Right atrium auricular region (tissue), 2 donors: ENCODE measurements at places on chromosomes 7 and 10. TPM values are rescaled to one million over a fixed set of nuclear protein-coding genes. Genes with fewer than 3 reads are reported as not detected.

DNA sequence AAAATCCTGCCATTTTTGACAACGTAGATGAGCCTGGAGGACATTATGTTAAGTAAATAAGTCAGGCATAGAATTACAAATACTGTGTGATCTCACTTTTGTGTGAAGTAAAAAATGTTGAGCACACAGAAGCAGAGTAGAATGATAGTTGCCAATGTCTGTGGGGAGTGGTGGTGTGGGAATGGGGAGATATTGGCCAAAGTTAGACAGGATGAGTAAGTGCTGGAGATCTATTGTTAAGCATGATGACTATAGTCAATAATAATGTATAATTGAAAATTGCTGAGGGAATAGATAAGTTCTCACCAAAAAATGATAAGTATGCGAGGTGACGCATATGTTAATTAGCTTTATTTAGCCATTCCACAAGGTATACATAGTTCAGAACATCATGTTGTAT is 92.0 kb downstream of the GPR85 start:
- no peak for DNase-seq

DNA sequence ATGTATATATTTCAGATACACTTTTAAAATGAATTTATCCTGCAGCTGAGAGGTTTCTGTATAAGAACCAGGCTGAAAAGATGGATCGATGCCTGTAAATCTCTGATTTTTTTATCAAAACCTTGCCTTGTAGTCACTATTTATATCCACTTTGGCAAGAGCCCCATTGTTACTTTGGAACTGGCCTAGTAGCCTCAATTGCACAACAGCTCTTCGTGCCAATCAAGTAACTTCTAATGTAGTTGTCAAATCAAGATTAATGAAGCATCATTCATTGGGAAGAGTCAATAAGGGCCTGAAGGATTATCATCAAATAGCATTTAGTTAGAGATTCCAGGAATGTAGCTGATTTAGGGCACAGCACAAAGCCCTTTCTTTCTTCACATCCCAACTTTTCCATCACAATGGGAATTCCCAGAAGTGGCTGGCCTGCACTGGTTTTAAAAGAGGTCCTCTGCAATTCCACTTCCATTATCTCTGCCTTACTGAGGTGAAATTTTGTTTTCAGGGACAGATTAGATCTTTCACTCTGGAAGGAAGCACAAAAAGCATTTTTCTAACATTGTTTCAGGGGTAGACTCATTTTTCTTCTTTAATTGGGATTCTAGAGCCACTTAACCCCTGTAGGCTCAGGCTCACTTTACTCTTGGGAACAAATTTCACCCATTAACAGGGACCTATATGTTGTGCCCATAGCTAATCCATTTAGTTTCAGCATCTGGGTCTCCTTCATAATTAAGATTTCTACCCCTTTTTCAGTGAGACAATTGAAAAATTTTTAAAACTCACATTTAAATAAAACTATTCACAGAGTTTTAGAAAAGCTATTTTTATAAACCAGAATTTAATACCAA is 97.8 kb downstream of the CALCR start:
- no peak for DNase-seq

DNA sequence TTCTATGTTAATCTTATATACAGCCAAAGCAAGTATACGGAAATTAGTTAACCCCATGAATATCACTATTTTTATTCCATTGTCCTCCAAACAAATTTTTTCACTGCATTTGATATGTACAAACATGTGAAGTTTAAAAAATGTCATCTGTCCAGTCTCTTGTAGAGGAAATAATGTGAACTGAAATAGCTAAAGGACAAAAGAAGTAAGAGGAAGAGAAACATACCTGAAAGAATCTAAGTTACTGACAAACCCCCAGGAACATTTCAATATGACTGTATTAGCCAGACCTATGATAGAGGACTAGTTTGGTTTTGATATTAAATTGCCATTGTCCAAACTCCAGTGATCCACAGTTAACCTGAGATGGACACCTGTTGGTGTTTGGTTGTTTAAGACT is 80.6 kb downstream of the NRCAM start:
- no peak for DNase-seq

GRCh38 chr7:96285579-96285978 is 36.3 kb downstream of the SLC25A13 start:
- DNase-seq, result no peak

- DNase-seq, result peak; percentile 16
These were observed 34.1 kb upstream of the NUB1 start for GRCh38 chr7:151307536-151307935.

DNA sequence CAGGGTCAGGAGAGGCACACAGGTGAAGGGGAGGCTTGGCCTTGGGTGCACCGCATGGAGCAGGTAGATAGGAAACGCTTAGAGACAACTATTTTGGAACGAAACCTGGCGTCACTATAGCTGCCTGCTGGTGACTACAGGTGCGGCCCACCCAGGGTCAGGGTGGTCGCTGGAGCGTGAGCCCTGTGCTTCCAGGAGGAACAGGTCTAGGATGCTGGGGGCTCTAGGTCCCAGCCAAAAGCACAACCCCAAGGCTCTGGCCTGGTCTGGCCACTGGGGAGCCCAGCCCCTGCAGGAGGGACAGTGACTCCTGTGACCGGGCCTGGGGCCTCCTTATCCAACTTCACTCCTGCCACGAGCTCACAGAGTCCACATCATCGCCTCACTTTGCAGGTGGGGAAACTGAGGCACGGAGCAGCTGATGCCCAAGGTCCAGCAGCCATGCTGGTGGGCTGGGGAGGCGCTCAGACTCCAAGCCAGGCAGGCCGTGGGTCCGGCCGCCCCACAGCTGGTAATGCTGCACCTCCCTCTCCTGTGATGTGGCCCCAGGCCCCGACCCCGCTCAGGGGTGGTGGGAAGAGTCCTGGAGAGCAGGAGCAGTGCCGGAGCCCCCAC is 9.0 kb downstream of the LFNG start:
- no peak for DNase-seq

GRCh38 chr7:74092964-74093471 is 9.4 kb downstream of the LIMK1 start:
- no peak for DNase-seq

DNA sequence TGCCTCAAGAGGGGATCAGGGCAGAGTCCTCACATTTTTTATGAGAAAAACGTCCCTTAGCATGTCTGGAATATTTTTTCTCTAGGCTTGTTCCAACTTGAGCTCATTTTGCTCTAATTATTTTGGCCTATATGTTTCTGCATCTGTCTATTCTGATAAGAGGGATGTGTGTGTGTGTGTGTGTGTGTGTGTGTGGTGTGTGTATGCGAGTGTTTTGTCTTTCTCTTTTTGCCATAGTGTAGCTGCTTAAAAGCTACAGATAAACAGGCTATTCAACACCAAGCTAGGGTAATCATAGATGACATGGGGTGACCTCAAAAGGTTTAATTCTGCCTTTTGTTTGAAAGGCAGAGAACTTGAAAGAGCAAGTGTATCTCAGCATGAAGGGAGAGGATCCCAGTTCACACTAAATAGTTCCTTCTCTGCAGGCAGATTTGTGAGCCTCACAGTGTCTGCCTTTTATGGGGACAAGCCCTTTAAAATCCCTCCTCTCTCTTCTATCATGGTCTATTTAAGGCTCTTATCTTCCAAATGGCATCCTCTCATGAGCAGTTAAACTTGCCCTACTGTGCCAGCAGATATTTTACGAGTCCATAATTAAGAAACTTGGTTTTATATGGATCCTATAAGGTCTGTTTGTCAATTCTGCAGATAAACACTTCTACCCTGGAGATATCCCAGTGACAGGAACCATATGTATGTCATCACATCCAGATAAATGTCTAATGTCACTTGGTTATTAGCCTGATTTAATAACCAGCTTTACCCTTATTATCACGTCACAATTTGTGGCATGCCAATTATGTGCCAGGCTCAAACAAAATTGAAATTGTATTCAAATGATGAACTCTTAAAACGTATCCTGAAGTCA is 202.9 kb upstream of the MTPN start:
- no peak for DNase-seq

VAX1 gene
- not detected for total RNA-seq

GRCh38 chr10:100972904-100973535 is 3.7 kb downstream of the SEMA4G start:
- DNase-seq, result peak; percentile 42

- peak; percentile 81 for DNase-seq
These were observed 10.5 kb downstream of the TMEM273 start for GRCh38 chr10:49177391-49178355.

DNA sequence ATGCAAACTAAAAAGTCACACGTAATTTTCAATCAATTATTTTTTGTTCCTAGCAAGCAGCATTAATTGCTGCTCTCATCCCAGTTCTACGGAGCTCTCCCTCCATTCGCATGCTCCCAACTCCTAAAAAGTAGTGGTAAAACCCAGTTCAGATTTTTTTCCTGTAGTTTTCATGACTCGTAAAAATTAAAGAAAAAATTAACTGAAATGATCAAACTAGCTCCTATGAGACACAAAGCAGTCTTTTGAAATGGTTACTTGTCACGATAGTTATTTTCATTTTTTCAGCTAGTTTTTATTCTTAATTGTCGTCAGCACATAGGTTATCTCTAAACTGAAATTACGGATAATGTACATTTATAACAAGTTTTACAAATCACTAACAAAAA is 1.8 kb downstream of the HNRNPA2B1 start:
- no peak for DNase-seq

CCDC3 gene
- total RNA-seq, result 10.0 TPM

DNA sequence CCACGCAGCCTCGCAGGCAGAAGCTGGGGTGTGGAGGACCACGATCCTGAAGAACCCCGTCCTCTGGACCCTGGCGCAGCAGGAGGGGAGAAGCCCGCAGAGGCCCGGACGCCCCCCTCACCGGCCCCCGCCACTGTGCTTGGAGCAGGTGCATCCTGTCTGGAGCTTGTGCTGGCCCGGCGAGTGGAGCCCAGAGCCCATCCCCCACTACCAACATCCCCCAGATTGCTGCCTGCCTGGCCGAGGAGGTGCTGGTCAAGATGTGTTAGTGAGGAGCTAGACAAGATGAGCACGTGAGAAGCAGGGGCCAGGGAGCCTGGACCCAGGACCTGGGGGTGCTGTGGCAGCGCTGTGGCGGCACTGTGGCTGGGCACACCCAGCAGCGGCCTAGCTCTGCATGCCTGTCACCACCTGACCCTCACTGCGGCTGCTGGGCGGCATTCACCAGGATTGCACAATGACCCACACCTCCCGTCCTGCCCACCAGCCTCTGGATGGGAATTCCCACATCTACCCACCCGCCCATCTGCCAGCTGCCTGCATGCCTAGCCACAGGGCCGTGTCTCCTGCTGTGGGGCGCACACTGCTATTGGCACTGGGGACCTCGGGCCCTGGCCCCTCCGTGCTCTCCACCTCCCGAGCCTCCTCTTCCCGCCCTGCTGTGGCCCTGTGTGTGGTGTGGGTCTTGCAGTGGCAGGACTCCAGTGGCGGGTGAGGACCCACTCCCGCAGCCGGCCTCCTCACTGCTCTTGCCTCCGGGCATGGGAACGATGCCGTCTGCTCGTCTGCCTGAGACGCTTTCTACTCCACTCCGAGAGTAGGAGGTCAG is 11.8 kb downstream of the GPR146 start:
- no peak for DNase-seq

- no peak for DNase-seq
These were observed 72.3 kb upstream of the GATAD1 start for GRCh38 chr7:92375013-92375412.

DNA sequence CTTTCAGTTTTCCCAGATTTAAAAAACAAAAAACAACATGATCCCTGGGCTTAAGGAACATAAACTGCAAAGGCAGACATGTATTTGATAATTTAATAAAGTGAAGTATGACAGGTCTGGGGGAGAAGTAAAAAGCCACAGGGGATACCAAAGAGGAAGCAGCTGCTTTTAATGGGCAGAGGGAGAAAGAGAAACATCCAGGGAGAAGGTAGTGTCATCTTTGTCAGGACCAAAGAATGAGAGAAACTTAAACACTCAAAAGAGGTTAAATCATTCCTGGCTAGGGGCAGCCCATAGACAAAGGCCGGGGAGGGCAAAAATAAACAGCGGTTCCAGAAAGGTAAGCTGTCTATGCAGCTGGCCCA is 94.5 kb downstream of the GRB10 start:
- DNase-seq, result no peak

DNA sequence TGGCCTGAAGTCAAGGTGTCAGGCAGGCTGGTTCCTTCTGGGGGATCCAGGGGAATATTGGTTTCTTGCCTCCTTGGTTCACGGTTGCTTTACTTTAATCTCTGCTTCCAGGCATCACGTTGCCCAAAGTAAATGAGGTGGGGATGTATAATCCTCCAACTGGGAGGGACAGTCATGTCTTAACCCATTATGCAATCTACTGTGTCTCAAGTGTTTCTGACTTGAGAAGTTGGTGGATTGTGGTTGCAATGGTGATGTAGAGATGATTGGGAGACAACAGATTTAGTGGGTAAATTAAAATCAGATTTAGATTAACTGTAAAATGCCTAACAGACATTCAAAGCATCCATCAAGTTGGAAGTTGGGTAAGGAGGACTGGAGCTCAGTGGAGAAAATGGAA is 32.7 kb downstream of the TBXAS1 start:
- DNase-seq, result peak; percentile 11

TUBAL3 gene
- total RNA-seq, result 1.7 TPM
